Stimulated activated CD8-positive, alpha-beta memory T cell treated with anti-CD3 and anti-CD28 coated beads, Interleukin-15, amount 100 ng/mL, for 1 hour (primary cell): ENCODE measurements at places on chromosomes 13 and 19.

- DNase-seq: no peak
Observed at GRCh38 chr13:38418286-38418685, 68.6 kb downstream of the UFM1 start.

- peak; percentile 12 for DNase-seq
Observed at GRCh38 chr19:3849092-3849491, 19.7 kb downstream of the ZFR2 start.

- DNase-seq: no peak
Observed at GRCh38 chr19:2413629-2414028, 13.8 kb downstream of the TIMM13 start.

DNA sequence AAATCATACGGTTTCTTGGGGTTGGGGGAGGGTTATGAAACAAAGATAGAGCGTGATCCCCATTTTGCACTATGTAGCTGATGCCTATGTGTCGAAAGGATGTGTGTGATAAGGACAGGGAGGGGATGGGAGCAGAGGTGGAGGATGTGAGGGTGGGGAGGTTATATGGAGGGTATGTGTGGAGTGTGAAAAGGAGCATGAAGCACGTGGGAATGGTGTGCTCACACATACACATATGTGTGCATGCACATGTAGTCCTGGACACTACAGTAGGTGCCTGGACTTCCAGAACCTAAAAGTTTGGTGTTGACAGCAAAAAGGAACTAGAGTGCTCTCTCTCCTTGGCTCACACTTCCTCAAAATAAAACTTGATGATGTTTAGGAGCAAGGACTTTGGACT is 25.4 kb downstream of the STOML3 start:
- no peak for DNase-seq

- DNase-seq: no peak
Observed at GRCh38 chr19:44113784-44114390, 688 bp downstream of the ZNF225 start.

DNA sequence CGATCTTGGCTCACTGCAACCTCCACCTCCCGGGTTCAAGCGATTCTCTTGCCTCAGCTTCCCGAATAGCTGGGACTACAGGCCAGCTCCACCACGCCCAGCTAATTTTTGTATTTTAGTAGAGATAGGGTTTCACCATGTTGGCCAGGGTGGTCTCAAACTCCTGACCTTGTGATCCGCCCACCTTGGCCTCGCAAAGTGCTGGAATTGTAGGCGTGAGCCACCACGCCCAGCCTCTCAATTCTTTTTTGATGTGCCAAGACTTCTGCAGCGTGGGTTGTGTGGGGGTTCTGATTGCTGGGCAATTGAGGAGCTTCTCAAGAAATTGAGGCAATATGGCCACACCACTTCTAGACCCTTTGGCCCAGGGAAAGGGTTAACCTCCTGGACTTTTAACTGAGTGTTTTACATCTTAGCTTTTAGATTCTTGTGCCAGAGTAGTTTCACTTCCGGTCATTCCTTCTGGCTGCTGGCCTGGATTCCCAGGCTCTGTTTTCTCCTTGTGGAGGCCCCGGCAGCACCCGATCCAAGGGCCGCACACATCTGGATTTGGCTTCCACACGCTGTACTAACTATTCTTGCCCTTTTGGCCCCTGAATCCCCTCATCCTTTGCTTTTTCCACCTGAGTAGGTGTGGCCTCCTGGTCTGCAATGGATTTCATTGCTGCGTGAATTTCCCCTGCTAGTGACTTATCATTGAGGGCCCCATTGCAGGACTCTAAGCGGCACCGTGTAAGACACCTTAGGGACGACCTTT is 14.7 kb downstream of the SMARCA4 start:
- no peak for DNase-seq

DNA sequence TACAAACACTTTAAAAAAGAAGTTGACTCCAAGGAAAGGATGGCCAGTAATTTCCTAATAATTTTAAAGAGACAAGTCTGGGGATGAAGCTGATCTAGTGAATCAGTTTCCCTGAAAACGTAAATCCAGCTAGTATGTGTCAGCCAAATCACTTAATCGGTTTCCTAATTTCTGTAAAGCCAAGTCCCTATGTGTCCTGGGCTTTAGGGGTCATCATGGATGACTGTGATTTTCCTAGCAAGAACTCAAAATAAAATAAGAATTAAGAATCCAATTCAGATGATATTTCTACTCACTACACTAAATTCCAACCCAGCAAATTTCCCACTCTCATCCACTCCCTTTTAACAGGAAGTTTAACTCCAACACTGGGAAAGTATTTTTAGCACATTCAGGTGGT is 35.9 kb downstream of the ELF1 start:
- no peak for DNase-seq

DNA sequence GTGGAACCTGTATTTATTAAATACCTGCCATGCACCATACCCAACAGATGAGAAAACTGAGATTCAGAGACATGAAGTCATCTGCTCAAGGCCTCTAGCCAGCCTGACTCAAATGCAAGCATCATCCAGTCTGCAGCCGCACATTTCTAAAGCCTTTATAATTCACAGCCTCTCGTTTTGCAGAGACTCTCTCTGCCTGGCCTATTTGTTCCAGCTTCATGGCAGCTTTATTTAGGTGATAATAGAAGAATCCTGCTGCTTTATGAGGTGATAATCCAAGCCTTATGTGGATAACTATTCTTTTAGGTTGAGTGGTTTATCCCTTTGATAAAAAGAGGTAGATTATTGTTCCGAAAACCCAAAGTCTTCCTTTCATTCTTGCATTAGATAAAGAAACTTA is 58.4 kb downstream of the OXGR1 start:
- DNase-seq: no peak

DNA sequence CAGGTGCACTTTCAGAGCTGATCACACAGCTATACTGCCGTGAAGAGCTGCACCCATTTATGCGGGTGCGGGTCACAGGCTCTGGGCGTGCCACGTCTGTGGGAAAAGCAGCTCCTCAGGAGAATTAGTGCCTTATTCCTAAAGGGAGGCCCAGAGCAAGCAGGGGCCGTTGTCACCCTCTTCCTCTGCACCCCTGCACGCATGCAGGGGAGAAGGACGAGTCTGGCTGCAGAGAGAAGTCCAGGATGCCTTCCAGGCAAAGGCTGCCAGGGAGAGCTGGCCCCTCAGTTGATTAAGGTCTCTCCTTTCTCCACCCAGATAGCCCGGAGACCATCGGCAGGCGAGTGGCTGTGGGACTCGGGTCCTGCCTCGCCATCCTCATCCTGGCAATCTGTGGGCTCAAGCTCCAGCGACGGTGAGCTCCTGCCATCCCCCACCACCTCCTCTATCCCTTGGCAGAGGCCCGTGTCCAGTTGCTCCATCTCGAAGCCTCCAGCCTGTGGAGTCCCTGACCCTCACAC is 3.1 kb upstream of the FFAR1 start:
- DNase-seq: no peak

DNA sequence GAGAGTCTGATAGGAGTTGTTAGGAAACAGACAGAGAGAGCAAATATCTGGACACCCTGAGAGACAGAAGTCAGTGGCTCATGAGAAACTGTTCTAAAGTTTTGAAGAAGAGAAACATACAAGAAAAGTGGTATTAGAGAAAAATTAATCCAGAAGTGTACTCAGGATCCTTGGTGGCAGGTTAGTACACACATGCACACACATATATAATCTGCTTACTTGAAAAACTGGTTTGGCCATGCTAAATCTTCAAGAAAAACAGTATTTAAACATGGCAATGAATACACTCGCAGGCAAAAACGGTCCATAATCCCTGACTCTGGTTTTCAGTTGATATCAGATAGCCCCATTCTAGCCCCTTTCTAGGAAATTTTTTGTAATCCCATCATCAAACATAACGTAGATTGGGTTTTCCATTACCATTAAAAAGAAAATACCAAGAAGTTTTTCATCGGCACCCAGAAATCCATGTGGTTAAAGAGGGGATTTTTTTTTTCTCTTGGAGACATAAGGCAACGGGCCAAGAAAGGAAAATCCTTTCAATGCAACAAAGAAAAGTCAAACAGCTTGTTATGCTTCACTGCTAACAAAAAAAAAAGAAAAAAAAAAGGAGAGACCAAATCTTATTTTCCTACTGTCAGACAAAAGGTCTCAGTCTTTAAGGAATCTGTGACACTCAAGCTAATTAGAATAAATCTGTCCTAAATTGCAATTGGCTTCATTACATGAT is 178.0 kb upstream of the MIR17HG start:
- DNase-seq: no peak

DNA sequence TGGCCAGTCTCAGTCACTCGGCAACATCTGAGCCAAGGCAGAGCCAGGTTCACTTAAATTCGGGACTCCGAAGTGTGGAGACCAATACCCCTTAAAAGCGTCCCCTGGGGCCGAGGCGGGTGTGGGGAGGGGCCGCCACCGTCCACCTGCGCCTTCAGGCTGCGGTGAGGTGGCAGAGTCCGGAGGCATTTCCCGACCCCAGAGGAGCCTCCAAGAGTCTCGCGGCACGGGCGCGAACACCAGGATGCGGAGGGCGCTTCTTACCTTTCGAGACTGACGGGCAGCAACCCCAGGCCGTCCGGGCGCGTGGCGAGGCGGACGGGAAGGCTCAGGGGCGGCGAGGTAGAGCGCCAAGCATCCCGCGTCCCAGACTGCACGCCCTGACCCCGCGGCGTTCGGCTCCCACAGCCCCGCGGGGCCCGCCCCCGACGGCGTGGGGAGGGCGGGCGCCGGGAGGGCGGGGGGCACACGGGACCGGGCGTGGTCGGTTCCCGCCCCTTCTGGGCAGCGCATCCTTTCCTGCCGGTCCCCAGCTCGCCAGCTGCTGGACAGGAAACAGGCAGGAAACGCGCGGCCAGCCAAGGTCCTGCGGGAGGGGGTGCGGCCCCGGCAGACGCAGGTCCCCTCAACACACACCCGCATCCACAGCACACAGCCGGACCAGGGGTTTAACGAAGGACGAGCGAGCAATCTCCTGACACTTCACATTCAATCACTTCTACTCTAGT is at the start of gene THSD1:
Gene THSD1 (minus strand): TSS at position 406 of the 728 bp plus-strand sequence. CDS start 3,572 bp downstream, outside the sequence.
- DNase-seq: no peak

GRCh38 chr19:6947745-6948144 is 60.4 kb downstream of the ADGRE1 start:
- DNase-seq: no peak

DNA sequence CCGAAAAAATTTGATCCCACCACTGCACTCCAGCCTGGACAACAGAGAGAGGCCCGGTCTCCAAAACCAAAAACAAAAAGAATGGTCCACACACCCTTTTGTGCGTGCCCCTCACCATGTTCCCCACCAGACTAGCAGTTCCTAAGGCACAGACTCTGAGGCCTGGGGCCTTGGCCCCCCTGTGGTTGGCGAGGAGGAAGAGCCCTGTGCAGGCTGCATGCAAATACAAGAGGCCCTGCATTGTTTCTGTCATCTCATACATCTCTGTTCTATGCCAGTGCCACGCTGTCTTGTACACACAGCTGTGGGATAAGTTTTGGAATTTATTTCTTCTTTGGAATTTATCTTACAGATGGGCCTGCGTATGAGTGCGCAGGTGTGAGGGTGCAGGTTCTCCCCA is 4.7 kb upstream of the YJEFN3 start:
- no peak for DNase-seq

GRCh38 chr13:106089261-106089980 is 446.0 kb downstream of the EFNB2 start:
- DNase-seq: no peak

GRCh38 chr13:22925881-22926747 is 254.7 kb upstream of the SGCG start:
- no peak for DNase-seq

DNA sequence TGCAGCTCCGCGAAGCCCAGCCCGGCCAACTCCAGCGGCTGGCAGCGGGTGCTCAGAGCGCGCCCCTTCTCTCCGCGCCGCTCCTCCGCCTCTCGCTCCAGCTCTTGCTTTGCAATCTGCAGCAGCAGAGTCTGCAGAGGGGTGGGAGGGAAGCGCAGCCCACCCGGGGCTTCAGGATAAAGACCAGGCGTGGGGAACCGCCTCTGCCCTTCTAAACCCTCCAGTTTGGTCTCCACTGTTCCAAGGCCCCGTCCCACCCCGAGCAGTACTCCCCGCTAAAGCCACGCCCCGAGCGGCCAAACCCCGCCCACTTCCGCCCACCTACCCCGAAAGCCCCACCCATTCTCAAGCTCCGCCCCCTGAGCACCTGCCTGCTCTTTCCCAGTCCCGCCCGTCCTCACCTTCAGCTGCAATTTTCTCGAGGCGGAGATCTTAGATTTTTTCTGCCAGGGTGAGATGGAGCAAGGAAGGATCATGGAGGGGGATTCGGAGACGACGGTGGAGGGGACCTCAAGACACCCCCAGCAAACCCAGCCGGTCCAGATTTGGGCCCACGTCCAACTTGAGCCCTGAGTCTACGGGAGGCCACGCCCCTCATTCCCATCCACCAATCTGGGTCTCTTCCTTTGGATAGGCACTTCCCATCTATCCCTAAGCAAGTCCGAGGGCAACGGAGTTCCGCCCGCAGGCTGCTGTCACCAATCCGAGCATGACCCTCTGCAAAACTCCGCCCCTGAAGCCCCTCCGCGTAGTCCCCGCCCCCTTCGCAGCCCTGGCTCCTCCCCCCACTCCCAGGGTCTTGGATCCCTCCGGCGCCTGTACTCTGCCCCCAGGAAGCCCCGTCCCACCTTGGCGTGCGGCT is 1.1 kb downstream of the TNNI3 start:
- DNase-seq: peak; percentile 24
